Panc1 (cell line): ENCODE measurements at places on chromosomes 16 and 17. TPM values are rescaled to one million over a fixed set of nuclear protein-coding genes. Genes with fewer than 3 reads are reported as not detected.

UNC13D gene
- total RNA-seq: 12.7 TPM

UTS2R gene
- total RNA-seq: 0.39 TPM

KRTAP4-5 gene
- not detected for total RNA-seq

DNA sequence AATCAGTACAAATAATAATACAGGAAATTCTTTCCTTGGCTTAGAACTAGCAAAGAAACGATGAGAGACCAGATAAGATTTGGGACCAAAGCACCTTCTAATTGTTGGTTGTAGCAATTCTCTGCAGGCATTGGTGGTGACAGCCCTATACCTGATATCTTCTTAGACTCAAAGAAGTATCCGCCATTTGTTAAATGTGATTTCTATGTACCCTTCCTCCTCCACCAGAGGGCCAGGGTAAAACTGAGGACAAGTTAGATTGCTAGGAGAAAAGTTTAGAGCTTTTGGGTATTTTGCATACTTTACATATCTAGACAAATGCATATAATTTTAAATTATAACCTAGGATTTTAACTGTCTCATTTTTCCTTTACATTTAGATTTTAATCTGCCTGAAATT, 304.3 kb downstream of the HS3ST4 start:
- no peak for DNase-seq

DNA sequence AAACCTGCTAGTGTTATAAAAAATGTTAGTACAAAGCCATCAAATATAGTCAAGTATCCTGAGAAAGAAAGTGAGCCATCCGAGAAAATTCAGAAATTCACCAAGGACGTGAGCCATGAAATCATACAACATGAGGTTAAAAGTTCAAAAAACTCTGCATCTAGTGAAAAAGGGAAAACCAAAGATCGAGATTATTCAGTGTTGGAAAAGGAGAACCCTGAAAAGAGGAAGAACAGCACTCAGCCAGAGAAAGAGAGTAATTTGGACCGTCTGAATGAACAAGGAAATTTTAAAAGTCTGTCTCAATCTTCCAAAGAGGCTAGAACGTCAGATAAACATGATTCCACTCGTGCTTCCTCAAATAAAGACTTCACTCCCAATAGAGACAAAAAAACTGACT, 31.7 kb downstream of the RBBP6 start:
- no peak for DNase-seq

DNA sequence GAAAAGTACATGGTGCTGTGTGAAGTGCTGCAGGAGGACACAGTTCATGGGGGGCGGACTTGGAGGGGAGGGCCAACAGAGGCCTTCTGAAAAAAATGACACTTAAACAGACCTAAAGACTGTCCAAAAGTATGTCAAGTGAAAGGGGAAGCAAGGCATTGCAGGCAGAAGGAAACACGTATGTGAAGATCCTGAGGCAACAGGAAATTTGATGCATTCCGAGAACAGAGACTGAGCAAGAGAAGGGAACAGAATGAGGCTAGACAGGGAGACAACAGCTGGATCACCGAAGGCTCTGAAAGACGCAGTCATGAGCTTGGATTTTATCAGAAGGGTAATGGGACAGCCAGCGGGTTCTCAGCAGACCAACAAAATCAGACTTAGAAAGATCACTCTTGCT, 1.1 kb downstream of the IFT20 start:
- no peak for DNase-seq

GRCh38 chr17:40307001-40307730, 1.8 kb upstream of the RARA start:
- no peak for DNase-seq

GRCh38 chr16:24428756-24429155, 110.6 kb upstream of the RBBP6 start:
- DNase-seq: no peak

GRCh38 chr16:2473999-2474876, 689 bp upstream of the TBC1D24 start:
- DNase-seq: no peak

- DNase-seq: no peak
Observed at GRCh38 chr17:45357364-45357997, 40.7 kb upstream of the MAP3K14 start.

GRCh38 chr16:81333356-81333755, 18.6 kb downstream of the GAN start:
- DNase-seq: no peak
